ENCODE measurements at places on chromosomes 3 and 15.

DNA sequence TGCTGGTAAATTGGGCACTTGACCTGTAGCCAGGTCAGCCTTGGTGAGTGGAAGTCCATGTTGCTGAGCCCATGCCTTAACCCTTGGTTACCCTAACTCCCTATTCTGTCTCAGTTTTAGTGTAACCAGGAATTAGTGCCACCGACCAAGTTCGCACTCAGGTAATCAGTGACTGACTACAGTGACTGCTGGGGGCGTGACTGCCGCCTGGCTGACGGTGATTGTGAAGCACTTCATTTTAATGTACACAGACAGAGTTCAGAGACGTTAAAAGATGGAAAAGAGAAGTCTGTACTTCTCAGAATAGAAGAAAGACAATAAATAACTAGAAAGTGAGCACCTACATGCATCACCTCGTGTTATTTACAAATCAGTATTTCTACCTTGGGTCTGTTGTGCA is 17.3 kb downstream of the CFAP161 start:
- no peak for DNase-seq

- peak; percentile 11 for DNase-seq
Measured at GRCh38 chr3:131957511-131957910, 77.3 kb downstream of the CPNE4 start.

DNA sequence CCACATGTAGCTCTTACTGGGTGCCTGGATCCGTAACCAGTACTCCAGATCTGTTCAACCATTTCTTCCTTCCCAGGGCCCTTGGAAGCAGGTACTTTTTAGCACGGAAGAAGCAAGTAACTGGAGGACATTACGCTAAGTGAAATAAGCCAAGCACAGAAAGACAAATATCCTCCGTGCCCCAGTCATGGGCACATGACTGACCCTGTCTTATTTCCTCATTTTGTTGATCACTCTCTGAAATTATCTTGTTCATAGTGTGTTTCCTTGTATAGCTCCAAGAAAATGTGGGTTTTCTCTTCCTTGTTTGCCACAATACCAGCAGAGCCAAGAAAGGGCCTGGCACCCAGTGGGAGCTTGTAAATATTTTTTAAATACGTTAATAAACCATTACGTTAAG is 32.2 kb upstream of the MTMR14 start:
- no peak for DNase-seq

GRCh38 chr3:154430014-154430413 is at the start of gene GPR149:
Gene GPR149 (minus strand): TSS chr3:154430190. CDS start chr3:154429615, 575 bp downstream.
- no peak for DNase-seq

DNA sequence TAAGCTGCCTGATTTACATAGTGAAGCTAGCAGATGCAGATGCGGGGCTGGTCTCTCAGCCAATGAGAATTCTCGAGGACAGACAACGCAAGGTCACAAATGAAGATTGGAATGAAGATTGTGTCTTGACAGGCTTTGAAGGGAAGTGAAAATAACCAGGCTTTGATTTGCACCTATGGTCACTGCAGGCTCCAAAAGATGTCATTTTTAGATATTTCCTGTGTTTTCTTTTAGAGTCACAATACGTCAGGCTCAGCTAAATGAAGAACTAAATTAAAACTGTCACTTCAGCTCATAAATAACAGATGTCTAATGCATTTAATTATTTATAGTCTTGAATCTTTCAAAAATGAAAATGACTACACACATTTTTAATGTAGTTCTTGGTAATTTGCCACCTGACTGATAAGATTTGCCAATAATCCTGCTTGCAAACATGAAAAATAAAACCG is 99.5 kb downstream of the SQOR start:
- DNase-seq = no peak

DNA sequence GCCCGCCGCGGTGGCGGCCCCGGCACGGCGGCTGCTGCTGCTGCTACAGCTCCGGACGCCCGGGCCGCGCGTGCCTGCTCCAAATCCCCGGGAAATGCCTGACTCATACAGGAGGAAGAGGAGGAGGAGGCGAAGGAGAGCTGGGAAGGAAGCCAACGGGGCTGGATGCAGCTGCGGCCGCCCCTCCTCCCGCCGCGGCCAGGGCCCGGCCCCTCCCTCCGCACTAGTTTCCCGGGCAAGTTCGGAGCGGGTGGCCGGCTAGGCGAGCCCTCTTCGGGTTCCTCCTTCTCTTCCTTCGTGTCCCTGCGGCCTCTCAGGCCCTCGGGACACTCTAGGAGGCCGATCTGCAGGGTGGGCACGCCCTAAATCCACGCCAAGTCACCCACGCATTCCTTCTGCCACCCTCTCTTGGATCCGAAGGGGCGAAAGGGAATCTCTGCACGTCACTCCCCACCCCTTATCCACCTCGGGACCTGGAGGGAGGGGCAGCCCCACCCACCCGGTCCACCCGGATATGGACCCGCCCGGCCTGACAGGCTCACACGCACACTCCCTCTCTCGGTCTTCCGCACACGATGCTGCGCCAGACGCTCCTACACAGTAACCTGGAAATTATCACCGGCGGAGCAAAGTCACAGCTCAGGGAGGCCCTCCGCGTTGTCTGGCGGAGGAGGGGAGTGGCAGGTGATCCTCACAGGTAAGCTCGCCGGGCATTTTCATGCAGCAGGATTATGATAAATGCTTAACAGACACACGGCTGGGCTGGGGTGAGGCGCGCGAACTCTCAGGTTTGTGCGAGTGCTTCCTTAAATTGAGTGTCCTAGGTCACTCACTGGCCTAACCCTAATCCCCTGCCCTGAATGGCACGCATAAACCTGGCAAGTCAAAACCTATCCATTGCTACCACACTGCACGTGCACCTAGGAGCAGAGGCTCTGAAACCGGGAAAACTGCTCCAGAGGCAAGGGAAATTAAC is at the start of the genes OSBPL10 and ZNF860:
TSS of gene OSBPL10 (minus strand) at position 57 of the 976 bp plus-strand sequence. CDS start 83 bp downstream, outside the sequence.
TSS of gene ZNF860 (plus strand) at position 545 of the 976 bp plus-strand sequence. CDS start 7,330 bp downstream, outside the sequence.
- DNase-seq = peak; percentile 83

Measured in fibroblast of skin of left quadriceps (primary cell).